ENCODE measurements at places on chromosomes 16 and 17.

DNA sequence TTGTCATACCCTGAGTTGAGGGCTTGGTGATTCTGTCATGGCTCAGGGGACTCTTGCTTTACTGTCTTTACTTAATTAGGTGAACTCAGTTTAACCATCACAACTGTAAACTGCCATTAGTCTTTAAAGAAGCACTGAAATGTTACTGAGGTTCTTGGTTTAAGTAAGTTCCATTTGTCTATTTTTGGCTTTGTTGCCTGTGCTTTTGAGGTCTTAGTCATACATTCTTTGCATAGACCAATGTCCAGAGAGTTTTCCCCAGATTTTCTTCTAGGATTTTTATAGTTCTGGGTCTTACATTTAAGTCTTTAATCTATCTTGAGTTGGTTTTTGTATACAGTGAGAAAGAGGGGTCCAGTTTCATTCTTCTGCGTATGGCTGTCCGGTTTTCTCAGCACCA, 137.5 kb downstream of the SOCS1 start:
- no peak for DNase-seq

GRCh38 chr16:49544828-49545227, 171.2 kb downstream of the C16orf78 start:
- DNase-seq, result no peak

DNA sequence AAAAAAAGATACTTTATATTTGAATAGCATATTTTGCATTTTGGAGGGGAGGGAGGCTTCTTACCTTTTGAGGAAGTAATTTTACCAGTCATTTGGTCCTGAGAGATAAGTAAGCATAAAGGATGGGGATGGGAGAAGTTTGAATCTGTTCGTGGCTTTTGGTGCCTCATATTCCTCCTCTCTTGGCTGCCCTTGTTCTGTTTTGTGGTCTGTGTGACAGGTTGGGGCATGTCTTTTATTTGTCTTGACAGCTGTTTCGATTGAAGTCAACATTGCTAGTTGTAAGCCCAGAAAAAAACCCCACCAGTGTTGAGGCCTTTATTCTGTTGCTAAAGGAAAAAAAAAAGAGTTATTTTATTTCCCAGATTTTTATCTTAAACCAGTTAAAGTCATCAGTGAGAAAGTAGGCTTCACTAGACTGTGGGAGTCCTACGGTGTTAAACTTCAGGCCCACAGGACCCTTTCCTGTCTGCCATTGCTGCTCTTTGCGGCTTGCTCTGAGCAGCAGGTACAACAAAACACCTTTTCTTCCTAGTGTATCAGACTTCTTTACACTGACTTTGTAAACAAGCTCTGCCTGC, 11.4 kb downstream of the SLC7A6 start:
- DNase-seq, result peak; percentile 91

DNA sequence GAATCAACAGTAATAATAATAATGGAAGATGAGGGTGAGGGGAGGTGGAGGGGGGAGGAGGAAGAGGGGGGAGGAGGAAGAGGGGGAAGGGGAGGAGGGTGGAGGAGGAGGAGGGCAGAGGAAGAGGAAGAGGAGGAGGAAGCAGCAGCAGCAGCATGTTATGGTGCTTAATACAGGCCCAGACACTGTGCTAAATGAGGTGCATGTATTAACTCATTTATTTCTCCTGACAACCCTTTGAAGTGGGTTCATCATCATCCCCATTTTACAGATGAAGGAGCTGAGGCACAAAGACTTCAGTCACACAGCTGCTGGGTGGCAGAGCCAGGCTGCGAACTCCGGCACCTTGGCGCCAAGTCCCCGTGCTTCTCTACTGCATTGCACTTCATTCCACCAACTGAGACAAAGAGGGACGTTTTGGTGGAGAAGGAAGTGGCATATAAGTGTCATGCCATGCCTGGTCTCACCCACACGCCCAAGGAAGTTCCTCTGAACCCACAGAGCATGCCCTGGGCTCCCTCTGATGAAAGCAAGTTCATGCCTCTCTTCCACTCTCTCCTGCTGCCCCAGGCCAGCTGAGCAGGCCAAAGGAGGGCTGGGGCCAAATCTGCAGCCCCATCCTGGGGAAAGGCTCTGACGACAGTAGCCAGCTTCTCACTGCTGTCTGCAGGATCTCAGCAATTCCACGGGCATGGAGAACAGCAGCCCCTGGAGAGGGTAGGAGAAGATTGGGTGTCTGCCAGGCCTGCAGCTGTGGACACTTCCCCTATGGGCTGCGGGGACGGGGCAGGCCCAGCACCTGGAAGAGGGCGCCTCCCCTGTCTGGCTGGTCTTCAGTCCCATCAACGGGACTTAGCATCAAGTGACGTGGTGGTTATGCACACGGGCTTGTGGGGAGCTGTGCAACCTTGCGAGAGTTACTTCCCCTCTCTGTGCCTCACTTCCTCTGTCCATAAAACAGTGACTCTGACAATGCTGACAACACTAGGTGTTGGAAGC, 21.8 kb downstream of the XYLT1 start:
- DNase-seq, result peak; percentile 73

DNA sequence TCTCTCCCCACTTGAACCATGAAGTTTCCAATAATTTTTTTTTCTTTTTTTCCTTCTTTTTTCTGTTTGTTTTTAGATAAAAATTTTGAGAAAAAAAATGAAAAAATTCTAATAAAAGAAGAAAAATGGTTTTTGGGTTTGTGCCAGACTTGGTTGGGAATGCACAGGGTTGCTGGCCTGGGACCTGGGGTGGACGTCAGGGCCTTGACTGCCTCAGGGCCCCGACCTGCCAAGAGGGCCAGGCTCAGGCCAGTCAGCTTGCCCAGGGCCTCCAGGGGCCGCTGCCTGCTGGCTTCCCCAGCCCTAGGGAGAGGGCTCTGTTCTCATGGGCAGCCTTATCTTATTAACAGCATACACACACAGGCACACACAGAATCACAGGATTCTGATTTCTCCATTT, 6.5 kb downstream of the TBX6 start:
- no peak for DNase-seq

DNA sequence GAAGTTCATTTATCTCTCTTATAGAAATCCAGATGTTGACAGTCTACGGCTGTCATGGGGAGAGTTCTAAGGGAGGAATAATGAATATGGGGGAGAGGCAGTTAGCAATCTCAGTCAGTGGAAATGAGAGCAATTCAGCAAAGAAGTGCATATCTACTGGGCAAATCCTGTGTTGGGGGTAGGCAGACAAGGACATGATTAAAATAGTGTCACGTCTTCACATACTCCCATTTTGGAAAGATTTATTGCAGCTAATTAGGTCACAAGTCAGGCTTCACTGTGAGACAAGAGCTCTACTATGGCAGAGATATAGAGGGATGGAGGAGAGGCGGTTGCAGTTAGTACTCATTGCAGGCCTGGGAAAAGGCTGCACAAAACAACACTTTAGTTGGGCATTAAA, 29.8 kb downstream of the LRRC36 start:
- DNase-seq, result no peak

GRCh38 chr17:12637015-12637414, 28.7 kb upstream of the MYOCD start:
- DNase-seq, result peak; percentile 15

DNA sequence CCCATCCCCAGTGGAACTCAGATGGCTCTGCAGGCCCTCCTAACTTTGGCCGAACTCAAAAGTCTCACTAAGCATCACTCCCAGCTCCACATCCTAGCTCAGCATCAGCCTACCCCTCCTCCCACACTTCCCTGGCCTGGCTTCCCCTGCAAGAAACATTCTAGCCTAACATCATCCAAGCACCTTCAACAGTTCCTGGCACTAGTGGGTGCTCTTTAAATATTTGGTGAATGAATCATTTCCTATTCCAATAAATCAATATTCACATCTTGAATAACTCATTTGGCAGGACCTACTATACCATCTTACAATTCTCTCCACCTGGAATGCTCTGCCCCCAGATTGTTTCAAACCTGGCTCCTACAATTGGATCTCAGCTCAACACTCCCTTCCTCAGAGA, 11.0 kb upstream of the BBS2 start:
- DNase-seq, result no peak

DNA sequence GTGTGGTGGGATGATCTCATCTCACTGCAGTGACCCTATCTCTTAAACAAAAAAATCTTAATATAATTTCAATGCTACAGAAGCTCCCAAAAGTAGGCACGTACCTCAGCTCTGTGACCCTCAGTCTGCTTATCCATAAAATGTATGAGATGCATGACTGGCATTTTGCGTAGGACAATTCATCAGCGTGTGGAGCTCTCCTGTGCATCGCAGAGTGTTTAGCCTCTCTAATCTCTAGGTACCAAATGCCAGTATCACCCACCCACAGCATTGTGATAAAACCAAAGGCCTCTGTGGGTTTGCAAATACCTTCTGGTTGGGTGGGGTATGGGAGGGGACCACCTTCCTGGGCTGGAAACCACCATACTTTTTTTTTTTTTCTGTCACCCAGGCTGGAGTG, 19.0 kb upstream of the TUBG2 start:
- DNase-seq, result no peak

- DNase-seq, result peak; percentile 67
Measured at GRCh38 chr16:88936008-88936555, 40.9 kb downstream of the CBFA2T3 start.

DNA sequence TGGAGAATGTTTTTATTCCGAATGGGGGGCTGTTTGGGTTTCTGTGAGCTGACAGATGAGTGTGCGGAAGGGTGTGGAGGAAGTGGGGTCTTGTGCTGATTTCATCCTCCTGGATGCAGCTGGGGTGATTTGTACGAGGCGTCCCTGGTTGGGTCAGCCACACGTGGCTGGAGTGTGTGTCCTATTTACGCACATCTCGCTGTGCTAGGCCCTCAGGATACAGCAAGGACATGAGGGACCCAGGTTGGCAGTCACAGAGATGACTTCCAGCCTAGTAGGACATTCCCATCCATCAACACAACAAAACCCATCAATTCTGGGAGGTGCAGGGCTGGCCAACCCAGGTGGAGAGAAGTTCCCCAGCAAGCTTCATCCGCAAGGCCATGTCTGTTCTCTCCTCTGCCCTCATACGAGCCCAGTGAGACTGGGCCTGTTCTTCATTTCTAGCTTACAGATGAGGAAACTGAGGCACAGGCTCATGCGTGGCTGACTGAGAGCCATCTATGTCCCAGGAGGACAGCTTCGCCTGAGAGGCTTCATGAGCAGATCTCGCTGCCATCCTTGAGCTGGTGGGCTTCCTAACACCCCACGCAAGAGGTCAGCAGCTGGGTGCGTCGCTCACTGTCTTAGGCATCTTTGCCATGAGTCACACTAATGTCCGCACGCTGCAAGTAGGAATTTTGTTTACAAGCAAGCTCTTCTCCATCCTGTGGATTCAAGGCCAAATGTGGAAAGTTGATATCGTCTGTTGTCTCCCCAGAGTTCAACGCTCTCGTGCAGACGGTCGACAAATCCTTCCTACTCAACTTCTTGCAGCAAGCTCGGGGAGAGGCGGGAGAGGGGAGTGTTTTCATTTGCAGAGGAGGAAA, 24.4 kb downstream of the IRF8 start:
- peak; percentile 63 for DNase-seq
